ENCODE measurements at places on chromosomes 7 and 10. TPM values are rescaled to one million over a fixed set of nuclear protein-coding genes. Genes with fewer than 3 reads are reported as not detected.

The PNLIPRP2 gene
- total RNA-seq: not detected

The CCL24 gene
- total RNA-seq: not detected

The CRYGN gene
- under 0.01 TPM for total RNA-seq

The FANK1 gene
- total RNA-seq: 0.20 TPM

The INHBA gene
- total RNA-seq: 2.5 TPM

The LIPN gene
- not detected for total RNA-seq

The TNKS2 gene
- total RNA-seq: 28.3 TPM

The PON1 gene
- total RNA-seq: not detected

The CALCR gene
- total RNA-seq: not detected

The TRIM50 gene
- not detected for total RNA-seq

The IGFBP1 gene
- total RNA-seq: 0.59 TPM

The ELOVL3 gene
- total RNA-seq: not detected

The SFRP4 gene
- total RNA-seq: under 0.01 TPM

The SPDYE2 gene
- total RNA-seq: not detected

The PI4K2A gene
- total RNA-seq: 22.4 TPM
